ENCODE measurements at places on chromosomes 11 and 22.

GRCh38 chr22:38383417-38383816 lies 66.2 kb upstream of the CSNK1E start:
- no peak for DNase-seq

DNA sequence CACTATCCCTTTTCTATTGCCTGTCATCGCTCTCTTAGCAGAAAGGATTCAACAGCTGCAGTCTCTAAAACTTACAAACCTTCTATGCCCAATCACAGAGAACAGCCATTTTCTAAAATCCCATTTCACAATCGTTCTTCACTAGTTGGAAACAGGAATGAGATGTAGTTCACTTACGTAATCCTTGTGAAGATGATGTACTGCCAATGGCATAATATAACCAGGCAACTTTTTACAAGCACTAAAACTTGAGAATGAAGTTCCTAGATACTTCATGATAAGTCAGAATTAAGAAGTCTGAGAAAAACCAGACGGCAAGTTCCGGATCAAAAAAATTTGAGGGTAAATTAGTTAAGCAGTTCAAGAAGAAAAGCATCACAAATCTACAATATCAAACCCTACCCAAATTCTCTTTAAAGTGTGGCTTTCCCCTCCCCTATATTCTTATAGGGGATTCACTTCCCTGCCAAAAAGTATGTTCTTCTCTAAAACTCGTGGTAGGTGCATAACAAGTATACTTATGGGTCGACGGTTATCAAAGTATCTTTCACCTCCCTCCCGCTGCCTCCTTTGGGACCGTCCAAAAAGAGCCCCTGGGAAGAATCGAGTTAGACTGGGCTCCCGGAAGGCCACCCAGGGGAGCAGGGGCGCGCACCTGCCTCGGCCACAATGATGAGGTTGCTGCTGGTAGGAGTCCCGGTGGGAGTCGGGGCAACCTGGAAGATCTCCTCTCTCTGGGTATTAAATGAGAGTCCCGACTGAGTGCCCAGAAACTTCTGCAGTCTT lies 666 bp downstream of the MSANTD4 start:
- no peak for DNase-seq

DNA sequence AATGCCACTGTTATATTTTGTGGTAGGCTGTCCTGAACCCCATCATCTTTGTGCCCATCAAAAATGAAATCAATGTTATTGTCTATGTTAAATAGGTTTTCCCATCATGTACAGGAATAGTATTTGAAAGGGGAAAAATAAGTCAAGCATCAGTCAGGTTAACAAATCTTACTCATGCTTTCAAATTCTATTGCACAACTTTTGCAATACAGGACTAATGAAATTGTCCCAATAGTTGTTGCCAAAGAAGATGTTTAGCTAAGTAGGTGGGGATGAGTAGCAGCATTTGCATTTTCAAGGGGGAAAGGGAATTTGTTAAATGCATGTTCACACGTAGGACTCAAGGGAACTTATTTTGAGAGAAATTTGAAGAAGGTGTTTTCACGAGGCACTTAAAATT lies 962.1 kb downstream of the JRKL start:
- DNase-seq = no peak

GRCh38 chr11:128901653-128902514 lies 10.7 kb downstream of the KCNJ5 start:
- DNase-seq = no peak

DNA sequence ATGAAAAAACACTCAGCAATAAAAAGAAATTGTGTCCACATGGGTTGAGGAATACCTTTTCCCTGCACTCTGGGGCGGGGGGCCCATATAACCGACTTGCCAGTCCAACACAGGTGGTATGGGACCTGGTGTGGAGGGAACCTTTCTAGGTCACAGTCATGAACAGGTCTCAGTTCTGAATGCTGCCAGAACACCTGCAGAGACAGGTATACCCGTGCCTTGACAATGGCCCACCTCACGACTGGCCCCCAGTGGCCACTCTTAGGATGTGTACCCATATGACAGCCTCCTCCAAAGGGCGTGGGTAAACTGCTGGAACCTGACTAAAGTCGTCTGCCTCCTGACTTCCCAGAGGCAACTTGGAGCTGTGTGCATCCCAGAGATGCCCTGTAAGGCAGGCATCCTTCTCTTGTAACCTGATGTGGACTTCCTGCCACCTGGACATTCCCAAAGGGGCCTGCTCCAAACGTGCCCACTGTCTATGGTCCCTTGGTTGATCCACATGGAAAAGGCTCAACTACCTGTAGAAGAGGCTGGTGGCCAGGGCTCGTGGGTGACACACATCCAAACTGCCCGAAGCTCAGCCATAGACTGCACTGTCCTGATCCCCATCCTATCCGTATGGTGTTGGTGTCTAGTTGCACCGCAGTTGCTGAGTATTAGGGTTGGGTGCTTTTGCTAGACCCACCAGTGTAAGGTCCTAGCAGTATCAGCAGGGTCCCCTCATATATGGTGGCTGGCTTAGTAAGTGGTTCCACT lies 859.3 kb downstream of the BRD1 start:
- peak; percentile 3 for DNase-seq

GRCh38 chr11:118565051-118565450 lies 680 bp downstream of the IFT46 start:
- no peak for DNase-seq

DNA sequence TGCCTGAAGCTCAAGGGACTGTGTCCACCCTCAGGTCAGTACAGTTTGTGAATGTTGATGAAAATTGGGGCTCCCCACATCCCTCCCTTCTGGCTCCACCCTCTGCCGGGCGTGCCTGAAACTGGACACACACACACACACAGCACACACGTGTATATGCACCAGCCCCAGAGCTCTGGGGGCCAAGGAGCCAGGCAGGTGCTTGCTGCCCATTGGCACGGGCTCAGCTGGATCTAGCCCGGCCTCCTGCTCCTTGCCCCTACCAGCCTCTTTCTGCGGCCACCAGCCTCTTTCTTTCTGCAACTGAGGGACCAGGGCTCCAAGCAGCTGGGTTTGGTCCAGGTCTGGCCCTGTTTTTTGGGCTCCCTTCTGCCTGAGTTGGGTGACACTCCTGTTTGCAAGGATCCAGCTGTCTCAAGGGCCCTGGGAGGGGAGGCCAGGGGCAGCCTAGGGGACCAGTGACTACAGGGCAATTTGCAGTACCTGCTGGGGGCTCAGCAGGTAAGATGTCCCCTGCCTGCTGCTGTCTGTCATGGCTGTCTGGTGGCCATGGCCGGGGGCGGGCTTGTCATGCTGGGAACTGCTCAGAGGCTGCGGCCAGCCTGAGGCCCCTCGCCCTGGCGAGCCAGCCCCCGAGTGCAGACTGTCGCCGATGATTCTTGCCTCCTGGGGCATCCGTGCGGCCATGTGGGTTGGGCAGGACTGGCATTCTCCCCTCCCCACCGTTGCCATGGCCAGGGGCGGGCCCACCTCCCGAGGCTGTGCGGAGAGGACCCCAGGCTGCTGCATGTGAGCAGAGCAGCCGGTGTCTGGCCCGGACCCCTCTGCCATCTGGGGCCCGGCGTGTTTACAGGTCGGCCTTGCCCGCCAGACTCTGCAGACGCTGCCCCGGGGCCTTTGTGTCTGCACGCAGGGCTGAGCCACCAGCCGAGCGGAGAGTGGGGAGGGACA lies 51.5 kb upstream of the PPARA start:
- no peak for DNase-seq

GRCh38 chr11:17747131-17747955 lies 12.8 kb downstream of the KCNC1 start:
- no peak for DNase-seq

DNA sequence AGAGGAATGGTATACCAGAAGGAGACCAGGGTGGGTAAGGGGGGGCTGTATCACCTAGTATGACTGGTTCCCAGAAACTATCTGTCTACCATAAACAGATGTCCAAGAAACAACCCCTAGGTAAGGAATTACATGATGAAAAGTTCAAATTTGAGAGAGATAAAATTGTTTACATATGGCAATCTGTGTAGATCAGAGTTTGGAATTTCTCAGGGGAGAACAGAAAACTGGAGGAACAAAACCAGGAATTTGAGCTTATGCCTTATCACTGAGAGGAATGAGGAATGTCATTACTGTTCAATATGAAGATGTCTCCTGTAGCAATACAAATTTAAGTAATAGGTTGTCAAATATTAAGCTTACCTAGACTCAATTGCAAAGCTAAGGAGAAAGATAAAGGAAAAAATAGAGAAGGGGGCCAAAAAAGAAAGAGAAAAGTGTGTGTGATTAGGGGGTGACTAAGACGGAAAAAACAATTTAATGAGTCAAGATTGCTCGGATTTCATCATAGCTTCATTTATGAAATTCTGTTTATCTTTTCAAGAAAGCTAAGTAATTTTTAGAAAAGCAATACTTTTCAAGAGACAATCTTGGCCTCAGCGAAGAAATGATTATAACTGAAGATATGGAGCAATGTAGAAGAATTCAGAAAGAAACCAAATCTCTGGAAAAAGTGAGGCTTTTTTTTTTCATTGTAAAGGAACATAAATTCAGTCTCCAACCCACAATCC lies 117.8 kb downstream of the APOL5 start:
- no peak for DNase-seq

DNA sequence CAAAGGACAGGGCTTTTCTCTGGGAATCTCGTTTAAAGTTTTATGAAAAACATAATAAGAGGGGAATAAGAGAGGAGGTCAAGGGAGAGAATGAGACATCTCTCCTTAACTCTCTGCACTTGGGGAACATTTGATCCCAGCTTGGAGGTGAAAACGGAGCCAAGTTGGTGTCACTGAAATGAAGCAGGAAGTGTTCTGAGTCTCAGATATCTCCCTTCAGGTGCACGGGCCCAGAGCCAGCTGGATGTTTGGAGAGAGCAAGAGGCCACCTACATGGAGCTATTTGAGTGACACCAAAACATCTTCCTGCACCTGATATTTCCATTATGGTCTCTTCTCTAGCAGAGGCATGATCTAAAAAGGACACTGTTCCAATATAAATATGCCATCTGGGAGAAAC lies 85.7 kb downstream of the BLID start:
- no peak for DNase-seq

- DNase-seq = no peak
Observed at GRCh38 chr11:66121466-66121865, 51.4 kb downstream of the PACS1 start.

GRCh38 chr22:35496768-35497312 lies 43.8 kb upstream of the RASD2 start:
- DNase-seq = no peak

GRCh38 chr11:116107229-116107628 lies 603.0 kb upstream of the CADM1 start:
- no peak for DNase-seq

DNA sequence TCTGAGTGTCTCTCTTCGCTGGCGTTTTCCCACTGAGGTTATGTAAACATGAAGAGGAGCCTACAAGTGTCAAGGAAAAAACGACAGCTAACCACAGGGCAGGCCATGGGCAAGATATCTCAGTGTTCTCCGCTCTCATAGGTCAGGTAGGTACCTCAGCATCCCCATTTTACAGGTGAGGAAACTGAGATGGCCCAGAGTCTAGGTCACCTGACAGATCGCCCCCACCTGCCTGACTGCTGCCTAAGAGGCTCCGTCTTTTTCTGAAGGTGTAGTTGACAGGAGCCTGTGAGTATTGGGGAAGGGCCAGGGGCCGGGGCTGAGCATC lies 847 bp upstream of the NDUFA6 start:
- DNase-seq = no peak

DNA sequence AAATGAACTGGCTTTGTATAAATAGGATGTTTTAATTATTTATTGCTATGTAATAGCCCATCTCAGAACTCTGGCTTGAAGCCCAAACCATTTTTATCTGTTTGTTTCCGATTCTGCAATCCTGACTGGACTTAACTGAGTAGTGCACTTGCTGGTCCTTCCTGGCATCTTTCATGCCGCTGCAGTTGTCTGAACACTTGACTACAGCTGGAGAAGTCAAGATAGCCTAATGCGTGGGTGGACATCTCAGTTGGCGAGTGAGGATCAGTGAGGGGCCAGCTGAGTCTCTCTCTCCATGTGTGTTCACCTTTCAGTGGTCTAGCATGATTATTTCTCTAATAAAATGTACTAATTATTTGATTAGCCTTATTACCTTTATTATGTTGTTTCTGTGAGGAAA lies 105.8 kb downstream of the PRMT3 start:
- no peak for DNase-seq

GRCh38 chr11:78851878-78852586 lies 277.4 kb upstream of the NARS2 start:
- peak; percentile 47 for DNase-seq

DNA sequence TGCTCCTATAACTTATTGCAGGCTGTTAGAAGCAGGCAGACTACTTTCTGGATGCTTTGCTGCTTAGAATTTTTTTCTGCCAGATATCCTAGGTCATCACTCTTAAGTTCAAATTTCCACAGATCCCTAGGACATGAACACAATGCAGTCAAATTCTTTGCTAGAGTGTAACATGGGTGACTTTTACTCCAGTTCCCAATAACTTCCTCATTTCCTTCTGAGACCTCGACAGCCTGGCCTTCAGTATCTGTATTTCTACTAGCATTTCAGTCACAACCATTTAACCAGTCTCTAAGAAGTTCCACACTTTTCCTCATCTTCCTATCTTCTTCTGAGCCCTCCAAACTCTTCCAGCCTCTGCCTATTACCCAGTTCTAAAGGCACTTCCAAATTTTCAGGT lies 60.4 kb upstream of the ZBED5 start:
- DNase-seq = no peak

DNA sequence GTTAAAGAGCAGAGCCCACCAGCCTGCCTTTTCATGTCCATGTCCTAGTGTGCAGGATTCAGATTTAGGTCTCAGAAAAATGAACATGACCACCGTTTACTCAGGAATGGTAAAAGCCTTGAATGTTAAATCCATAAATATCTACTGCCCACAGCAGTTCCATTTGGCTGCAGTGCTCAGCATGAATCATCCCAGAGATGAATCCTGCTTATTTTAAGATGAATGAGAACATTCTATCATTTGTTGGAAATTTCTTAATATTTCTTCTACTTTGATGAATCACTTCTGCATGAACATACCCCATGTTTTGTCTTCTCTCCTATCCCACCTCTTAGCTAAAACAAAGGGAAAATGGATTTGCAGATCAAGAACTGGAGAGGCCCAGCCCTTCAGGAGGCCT lies 47.5 kb upstream of the AQP11 start:
- no peak for DNase-seq

- no peak for DNase-seq
Observed at GRCh38 chr11:67372321-67372992, 941 bp downstream of the CLCF1 start.

- DNase-seq = no peak
Observed at GRCh38 chr11:102534261-102534872, 3.8 kb upstream of the MMP7 start.

DNA sequence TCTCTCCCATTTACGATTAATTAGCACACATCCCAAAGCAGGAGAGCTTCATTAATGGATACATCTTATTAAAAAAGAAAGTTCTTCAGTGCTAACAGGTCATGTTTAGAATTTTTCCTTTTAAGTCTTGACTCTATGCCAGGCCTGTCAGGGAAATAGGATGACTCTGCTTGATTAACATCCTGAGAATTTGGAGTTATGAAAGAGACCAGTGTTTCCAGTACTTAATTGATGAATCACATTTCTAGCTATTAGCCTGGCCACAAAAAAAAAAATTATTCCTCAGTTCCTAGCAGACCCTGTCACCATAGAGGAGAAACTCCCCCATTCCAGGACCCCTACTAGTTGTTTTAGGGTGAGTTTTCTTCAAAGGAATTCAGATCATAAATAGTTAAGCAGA lies 23.6 kb upstream of the ME3 start:
- DNase-seq = no peak
